ENCODE measurements at places on chromosomes 11 and 22.

DNA sequence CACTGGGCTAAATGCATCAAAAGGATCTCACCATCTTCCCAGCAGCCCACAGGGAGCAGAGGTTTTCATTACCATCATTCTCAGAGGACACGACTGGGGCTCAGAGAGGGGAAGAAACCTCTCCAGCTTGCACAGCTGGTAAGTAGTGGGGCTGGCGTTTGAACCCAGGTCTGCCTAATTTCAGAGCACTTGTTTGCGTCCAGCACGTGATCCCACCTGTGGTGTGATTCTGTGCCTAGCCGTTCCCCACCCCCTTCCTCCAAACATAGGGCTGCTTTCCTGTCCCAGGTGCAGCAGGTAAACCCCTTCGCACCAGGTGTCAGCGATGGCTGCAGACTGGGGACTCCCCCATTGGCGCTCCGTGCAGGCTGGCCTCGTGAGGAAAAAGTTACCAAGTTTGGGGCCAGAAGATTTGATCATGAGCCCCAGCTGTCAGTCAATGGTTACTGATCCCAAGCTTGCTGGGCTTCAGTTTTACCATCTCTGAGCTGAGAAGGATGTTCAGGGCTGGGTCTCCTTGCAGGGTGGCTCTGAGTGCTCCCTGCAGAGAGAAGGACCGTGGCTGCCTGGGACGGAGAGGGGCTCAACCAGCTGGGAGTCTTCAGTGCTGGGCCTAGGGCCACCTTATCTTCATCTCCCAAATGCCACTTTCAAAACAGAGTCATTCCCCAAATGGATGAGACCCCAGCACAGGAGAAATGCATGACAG is 445.6 kb downstream of the TBC1D22A start:
- no peak for DNase-seq

DNA sequence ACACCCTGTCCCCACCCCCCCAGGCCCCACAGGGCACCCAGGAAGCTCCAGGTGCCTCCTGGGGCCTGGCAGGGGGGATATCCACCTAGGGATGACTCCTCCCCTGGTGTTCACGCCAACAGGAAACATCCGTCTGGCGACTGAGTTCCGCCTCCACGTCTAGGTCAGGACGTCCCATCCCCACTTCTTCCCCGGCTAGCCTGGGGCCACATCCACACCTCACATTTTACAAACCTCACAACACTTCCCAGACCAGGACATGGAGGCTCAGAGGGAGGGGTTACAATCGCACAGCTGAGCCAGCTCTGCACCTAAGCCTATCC is 21.0 kb downstream of the MAFF start:
- DNase-seq = no peak

DNA sequence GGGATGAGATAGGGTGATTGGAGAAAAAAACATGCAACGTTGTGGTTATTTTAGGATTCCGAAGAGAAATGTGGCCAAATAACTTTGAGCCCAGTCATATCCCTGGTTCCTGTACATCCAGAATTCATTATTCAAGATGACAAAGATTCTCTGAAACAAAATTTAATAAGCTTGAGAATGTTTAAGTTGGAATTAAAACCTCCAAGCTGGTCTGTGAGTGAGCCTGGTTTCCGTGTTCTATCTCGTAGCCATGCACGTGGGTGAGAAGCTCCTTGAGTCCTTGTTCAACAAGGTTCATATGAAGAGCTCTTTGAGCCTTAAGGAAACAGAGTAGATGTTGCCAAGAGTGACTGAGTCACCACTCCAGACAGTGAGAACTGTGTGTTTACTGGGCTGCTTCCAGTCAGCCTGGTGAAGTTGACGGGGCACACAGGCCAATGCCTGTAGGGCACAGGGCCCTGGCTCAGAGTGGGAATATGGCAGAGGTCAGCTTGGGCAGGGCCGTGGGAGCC is 206.5 kb downstream of the NAV2 start:
- DNase-seq = no peak

GRCh38 chr11:23976841-23977271 is 520.0 kb upstream of the LUZP2 start:
- DNase-seq = no peak

DNA sequence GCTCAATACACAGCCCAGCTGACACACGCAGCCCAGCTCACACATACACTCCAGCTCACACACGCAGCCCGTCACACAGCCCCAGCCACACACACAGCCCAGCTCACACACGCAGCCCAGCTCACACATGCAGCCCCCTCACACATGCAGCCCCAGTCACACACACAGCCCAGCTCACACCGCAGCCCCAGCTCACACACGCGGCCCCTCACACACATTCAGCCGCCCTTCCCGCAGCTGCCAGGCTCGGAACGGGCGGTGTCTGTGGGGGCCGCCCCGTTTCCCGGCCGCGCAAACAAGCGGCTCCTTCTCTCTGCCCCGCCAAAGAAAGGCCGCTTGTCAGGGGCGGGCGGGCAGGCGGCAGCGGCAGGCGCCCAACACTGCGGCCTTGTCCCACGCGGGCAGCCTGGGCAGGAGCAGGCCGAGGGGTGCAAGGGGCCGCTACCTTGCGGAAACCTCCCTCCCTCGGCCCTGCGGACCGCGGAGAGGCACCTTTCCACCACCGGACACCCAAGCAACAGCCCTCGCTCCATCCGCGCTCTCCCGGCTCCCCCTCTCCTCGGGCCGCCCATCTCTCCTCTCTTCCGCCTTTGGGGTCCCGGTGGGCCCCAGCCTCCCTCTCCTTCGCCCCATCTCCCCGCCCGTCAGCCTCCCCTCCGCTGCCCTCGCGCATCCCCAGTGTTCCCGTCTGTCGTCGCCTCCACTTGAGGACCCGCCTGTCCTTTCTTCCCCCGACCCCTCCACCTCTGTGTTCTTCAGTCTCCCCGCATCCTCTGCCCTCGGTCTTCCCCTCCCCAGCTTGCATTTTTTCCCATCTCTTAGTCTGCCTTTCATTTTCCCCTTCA is 2.2 kb downstream of the PHLDB1 start:
- DNase-seq = peak; percentile 9

GRCh38 chr22:35995772-35996171 is 32.9 kb downstream of the RBFOX2 start:
- no peak for DNase-seq

GRCh38 chr11:115383431-115383830 is 120.8 kb downstream of the CADM1 start:
- no peak for DNase-seq

GRCh38 chr22:21587803-21588611 is 20.5 kb downstream of the UBE2L3 start:
- DNase-seq = no peak

- DNase-seq = no peak
These were observed 458 bp downstream of the RTN4R start for GRCh38 chr22:20267441-20268278.

All from activated effector memory CD4-positive, alpha-beta T cell treated with Interleukin-2 at 50 U/mL for 16 hours (primary cell).